ENCODE measurements at places on chromosomes 2 and 18. TPM values are rescaled to one million over a fixed set of nuclear protein-coding genes. Genes with fewer than 3 reads are reported as not detected.

MDH1 gene
- total RNA-seq = 149 TPM

UGT1A3 gene
- 6.0 TPM for total RNA-seq

NEU2 gene
- not detected for total RNA-seq

CXCR1 gene
- total RNA-seq = not detected

GYPC gene
- not detected for total RNA-seq

PJVK gene
- total RNA-seq = 4.3 TPM

ACKR3 gene
- total RNA-seq = 9.5 TPM

LOXHD1 gene
- not detected for total RNA-seq

NEU4 gene
- 0.37 TPM for total RNA-seq

SRBD1 gene
- 14.4 TPM for total RNA-seq

SSB gene
- total RNA-seq = 143 TPM

POTEI gene
- total RNA-seq = not detected

SPTBN1 gene
- total RNA-seq = 687 TPM

TPRKB gene
- total RNA-seq = 36.7 TPM

SKA1 gene
- 22.5 TPM for total RNA-seq

RNF125 gene
- total RNA-seq = 0.50 TPM

ITGB6 gene
- total RNA-seq = 84.8 TPM

All from Calu3 (cell line).